ENCODE measurements at places on chromosomes 3 and 15.

DNA sequence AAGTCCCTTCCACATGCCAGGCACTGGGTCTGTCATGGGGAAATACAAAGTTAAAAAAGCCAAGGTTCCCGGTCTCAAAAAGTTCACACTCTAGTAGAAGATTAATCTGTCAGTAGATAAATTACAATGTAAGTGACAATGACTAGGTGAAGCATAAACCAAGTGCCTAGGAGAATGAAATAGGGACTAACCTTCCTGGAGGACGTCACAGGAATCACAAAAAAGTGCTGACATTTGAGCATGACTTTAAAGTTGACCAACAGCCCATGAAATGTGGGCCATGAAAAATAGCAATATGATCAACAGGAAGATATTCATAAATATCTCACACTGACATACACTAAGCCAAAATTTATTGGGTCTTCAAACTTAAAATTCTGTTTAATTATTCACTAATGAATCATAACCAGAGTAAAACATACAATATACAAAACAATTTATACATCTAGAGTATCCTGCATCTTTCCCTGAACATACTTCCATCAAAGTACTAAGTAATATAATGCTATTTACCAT, 20.0 kb downstream of the COPS2 start:
- DNase-seq, result no peak

GRCh38 chr3:69110941-69111546, 11.4 kb downstream of the LMOD3 start:
- no peak for DNase-seq

- DNase-seq, result no peak
Measured at GRCh38 chr3:13626915-13627460, 78.1 kb downstream of the FBLN2 start.

GRCh38 chr3:184552863-184553262, 8.7 kb upstream of the EPHB3 start:
- no peak for DNase-seq

DNA sequence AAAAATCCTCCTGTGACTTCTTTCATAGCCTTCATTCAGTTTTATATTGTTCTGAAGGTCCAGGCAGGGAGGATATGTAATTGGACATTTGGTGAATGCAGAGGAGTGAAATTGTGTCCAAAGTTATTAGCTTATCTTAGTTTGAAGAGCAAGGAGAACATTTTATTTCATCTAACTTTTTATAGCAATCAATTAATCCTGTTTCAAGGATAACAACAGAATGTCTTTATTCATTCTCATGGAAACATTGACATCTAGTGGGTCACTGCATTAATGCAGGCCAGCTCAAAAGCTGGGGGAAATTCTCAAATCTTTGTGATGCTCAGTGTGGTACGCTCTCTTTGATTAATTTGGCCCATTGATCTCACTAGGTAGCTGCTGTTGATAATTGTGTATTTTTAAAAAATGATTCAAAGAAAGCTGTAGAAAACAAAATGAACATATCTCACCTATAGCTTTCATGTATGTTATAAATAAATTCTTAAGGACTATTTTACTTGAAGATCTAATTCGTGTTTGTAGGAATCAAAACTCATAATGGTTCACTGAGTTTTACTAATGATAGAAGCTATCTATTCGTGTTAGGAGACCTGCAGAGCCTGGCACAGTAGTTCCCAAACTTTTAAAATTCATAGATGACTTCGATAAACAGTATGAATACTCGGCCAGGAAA, 150.8 kb upstream of the KCNMB2 start:
- no peak for DNase-seq

DNA sequence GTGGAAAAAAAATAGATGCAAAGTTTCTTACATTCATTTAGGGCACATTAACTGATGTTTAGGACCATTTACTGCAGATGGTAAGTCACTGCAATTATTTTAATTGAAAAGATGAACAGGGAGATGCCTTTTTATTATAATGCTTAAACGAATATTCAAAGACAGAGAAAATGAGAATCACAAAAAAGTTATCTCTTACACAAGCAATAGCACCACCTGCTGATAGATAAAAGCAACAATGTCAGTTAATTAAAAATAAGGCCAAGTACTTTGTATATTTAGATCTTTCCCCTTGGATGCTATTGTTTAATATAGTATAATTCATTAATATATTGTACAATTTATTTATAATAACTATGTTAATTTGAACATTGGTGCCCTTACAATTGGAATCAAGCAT, 55.9 kb downstream of the IFT80 start:
- no peak for DNase-seq

- no peak for DNase-seq
Measured at GRCh38 chr15:36958606-36959005, 141.7 kb downstream of the MEIS2 start.

DNA sequence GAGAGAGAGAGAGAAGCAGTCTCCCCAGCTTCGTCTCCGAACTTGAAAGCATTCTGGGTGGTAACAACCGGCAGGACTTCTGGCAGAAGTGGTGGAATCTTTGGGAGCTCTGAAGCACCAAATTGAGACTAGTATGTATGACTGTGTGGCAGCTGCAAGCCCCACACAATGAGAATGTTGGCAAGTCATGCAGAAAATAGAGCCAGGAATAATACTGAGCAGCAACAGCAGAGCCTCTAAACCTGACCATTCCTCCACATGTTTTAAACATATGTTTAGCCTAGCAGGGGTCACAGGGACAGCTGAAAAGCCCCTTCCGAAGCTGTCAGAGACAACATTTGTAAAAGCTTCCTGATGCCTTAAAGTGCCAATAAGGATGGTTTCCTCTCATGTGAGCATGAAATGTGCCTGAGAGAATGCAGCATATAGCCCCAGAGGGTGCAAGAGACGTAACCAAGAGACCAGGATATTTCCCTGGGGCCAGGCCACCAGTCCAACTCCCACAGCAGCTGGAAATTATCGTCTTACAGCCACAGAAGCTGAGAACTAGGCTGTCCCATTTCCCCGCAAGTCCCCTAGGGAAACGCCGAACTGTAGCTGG, 178.6 kb upstream of the CCDC54 start:
- no peak for DNase-seq

DNA sequence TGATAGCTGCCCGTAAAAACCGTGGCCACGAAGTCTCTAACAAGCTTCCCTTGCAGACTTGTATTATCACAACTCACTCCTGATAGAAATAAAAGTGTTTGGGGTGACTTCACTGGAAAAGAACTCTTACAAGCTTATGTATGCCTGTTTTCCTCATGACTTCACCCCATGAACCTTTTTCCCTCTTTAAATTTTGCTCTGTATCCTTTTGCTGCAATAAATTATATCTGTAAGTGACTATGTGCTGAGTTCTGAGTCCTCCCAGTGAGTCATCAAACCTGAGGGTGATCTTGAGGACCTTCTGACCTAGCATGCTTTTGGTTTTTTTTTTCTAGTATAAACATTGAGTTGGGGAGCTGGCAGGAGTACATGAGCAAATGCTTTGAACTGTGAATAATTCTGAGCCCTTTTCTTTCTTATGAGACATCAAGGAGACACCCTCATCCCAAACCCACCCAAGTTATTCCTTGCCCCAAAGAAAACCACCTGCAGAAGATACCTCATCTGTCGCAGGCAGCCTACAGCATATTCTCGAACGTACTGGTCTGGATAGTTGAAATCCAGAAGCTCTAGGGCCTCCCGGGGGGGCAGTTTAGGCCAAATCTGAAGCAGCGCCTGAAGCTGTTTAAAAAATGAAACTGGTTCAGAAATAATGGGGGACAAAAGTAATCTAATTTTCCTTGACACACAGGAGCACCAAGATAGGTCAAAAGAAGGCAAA, 85.9 kb downstream of the FAIM start:
- no peak for DNase-seq

- DNase-seq, result no peak
Measured at GRCh38 chr3:62529230-62529629, 155.9 kb upstream of the FEZF2 start.

GRCh38 chr3:192121923-192122322, 605.4 kb downstream of the FGF12 start:
- no peak for DNase-seq

DNA sequence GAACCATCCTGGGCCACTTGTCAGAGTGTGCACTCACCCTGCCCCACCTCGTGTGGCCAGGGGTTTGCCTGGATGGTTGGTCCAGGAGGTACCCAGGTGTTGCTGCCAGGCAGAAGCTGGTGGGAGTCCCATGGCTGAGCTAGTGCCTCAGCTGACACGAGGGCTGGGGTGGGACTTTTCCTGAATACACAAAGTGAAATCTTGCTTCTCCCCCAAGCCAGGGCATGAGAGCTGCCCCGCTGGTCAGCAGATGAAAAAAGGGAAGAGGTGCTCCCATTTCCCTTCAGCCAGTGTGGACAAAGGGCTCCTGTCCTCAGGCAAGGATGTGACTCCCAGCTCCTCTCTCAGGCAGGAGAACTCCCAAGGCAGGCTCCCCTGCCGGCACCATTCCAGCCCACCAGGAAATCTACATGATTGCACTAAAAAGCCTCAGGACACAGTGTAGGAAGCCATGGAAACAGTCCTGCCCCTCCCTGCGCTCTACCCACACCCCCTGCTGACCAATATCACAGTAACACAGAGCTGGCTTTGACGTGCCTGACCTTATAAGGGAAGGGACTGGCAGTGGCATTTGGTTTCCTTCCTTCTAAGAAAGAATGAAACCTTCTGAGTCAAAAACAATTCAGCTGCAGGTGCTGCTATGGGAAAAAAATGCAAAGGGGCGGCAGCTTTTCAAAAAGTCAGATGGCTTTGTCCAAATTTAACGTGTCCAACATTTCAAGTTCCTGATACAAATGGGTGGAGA, 33.9 kb downstream of the MYO5C start:
- peak; percentile 6 for DNase-seq

GRCh38 chr3:190883141-190883540, 20.6 kb upstream of the GMNC start:
- no peak for DNase-seq

DNA sequence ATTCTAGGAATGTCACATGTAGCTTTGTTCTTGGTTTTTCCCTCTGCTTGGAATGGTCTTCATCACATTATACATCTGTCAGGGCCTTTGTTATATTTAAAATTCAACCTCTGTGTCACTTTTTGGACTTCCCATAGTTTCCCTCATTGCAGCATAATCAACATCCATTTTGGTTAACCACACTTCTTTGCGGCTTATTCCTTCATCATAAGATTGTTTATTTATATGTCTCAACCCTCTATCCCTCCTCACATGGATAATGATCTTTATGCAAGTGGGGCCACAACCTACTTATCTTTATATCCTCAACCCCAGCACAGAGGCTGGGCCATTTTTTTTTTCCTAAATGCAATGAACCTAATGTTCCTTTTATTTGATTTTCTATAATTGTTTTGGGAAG, 260.0 kb upstream of the THBS1 start:
- DNase-seq, result no peak

DNA sequence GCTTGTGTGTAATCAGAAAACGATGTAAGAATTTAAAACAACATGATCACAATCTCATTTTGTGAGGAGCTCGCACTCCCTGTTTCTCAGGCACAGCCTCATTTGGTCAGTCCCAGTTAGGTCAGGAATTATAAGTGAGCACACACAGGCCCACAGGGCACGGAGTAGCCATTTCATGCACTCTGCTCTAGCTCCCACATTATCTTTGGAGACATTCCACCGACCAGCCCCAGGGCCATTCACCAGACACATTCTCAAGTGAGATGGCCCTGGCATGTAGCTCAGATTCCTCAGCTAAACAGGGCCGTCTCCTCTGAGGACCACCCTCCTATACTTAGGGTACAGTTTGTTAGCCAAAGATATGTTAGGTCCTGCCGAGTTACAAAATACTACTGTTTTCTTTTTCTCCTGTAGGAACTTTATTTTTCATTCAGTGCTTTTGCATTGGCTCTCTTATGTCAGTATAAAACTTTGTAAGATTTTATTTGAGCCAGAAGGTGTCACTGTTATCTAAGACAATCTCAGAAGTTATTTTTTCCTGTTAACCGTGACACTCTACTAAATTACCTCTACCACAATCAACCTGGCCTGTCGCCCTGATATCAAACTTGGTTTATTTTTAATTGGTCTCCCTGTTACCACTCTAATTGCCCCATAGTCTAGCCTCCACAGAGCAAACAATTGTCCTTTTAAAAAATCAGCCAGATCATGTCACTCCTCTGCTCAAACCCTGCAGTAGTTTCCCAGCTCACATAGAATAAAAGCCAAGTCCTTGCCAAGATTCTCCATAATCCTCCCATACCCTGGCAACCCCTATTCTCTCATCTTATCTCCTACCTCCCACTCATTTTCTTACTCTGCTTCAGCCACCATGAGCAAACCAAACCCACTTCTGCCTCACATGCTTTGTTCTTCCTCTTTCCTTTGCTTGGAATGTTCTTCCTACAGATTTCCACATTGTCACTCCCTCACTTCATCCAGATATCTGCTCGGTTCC, 105.7 kb downstream of the PPP2R3A start:
- DNase-seq, result no peak

DNA sequence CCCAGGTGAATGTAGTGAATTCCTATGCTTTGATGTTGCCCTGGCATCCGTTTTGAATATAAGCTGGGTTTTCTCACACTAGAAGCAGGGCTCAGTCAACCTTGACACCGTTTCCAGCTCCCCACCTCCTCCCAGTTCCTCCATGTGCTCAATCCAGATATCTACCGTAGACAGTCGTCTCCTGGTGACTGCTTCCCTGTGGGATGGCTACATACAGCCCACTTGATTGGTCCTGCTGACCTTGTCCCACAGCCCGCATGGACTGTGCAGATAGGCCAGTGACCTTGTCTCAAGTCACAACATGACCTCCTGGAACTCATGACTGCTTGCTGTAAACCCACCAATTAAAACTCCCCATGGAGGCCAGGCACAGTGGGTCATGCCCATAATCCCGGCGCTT, 8.1 kb downstream of the SEMA7A start:
- no peak for DNase-seq

GRCh38 chr3:11736136-11736833, 92.6 kb upstream of the VGLL4 start:
- DNase-seq, result no peak

DNA sequence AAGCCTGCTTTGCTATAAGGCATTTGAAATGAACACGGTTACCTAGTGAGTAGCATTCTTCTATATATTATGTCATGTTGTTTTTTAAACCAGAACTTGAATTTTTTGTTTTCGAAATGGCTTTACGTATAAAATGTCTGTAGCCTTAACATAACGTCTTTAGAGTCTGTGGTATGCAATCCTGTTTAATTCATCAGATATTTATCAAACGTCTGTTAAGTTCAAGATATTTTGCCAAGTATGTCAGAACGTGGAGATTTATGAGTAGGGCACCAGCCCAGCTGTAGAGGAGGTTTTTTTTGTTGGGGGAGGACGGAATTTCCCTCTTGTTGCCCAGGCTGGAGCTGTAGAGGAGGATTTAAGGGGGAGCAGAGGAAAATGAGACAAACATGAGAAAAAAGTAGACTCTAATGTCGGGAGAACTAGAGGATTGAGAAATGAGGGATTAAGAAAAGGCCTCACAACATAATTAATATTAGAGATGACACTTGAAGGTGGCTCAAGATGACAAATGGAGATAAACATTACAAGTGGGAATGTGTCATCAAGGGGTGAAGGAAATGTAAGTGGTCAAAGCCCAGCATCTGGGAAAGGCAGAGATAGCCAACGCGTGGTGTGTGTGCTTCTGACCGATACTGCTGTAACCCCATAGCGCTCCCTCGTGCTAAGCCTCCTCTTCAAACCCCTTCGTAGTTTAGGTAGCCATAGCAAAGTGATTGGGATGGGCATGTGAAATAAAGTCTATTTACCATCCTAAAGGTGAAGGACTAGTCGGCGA, 154.0 kb upstream of the GOLGA6L4 start:
- no peak for DNase-seq

- DNase-seq, result no peak
Measured at GRCh38 chr15:68789534-68790241, 31.0 kb downstream of the ANP32A start.

- DNase-seq, result no peak
Measured at GRCh38 chr15:91151781-91152563, 51.9 kb downstream of the SV2B start.
